ENCODE measurements at places on chromosomes 3 and 15. TPM values are rescaled to one million over a fixed set of nuclear protein-coding genes. Genes with fewer than 3 reads are reported as not detected.

DNA sequence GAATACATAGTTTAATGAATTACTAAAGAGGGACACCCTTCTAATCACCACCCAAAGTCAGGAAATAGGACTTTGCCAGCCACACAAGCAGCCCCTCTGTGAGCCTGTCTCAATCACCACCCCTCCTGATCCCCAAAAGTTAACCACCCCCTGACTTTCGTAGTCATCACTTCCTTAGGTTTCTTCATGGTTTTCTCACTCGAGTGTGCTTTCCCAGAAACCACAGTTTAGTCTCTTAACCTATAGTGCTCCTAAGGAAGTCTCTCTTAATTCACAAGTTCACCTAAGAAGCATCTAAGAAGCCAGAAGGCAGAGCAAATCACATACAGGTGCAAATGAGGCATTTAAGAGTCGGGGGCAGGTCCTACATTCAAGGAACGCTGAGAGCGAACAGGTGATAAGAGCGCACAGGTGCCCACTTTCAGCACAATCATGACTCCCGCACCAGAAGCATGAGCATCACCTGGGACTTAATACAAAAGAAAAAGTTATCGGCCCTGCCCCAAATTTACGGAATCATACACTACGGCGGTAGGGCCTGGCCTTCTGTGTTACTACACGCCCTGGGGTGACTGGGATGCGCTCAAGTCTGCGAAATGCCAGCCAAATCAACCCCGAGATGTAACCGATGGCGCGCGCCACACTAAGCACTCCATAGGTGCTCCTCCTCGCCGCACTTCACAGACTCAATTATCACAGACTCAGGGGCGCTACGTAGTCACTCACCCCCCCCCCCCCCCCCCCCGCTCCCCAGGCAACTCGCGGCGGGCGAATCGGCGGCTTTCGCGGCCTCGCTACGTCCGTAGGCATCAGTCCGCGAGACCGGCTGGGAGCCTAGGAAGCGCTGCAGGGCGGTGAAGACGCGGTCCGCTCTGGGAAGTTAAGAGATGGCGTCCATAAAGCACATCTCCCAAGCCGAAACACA is 815 bp downstream of the ULK4 start:
- DNase-seq: peak; percentile 84

DNA sequence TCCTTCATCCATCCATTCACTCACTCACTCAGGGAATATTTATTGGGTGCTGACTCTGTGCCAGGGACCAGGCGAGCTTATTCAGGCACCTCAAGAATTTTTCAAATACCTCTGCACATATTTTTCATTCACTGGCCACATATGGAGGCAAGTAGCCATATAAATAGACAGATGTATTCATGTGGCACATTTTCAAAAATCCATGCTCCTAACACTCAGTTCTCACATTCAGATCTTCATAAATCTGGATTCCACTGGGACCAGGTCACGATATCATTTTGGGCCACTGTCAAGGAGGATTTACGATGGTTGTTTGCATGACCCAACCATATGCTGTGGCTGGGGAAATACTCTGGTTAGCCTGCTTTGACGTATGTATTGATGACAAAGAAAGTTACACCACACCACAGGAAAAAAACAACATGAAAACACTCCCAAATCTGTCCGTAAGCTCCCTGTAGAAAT is 241.8 kb upstream of the LRTM1 start:
- no peak for DNase-seq

DNA sequence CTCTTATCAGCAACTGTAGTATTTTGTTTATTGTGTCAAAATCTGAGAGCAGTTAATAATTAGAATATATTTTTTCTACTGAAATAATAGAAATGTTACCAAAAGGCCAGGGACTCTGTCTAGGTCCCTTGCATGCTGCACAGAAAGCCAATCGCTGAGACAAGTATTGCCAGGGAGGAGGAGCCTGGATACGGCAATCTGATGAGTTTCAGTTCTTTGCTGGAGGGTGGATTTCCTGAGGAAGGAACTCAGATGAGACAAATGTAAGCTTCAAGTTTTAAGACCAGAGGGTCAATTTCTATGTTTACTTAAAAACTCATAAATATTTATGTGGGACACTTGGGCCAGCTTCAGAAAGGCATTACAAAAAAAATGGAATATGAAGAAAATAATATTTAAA is 252.2 kb downstream of the GABRG3 start:
- no peak for DNase-seq

DNA sequence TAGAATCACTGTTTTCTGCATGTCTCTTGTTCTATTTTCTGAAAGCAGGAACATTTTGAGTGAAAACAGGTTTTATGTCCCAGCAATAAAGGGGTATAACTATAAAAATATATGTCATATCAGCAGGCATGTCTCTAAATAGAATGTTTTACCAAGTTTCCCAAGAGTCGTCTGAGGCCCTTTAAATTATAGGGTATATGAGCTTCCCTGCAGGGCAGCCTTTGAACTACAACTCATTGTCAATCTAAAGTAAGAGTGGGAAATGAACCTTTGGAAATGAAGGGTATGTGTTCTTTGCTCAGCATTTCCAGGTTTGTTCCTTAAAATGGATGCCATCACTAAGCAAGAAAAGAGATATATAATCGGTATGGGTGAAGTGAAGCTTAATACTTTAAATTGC is 138.6 kb downstream of the LSAMP start:
- no peak for DNase-seq

GRCh38 chr3:179852142-179852905 is 184.4 kb downstream of the PEX5L start:
- peak; percentile 16 for DNase-seq

DNA sequence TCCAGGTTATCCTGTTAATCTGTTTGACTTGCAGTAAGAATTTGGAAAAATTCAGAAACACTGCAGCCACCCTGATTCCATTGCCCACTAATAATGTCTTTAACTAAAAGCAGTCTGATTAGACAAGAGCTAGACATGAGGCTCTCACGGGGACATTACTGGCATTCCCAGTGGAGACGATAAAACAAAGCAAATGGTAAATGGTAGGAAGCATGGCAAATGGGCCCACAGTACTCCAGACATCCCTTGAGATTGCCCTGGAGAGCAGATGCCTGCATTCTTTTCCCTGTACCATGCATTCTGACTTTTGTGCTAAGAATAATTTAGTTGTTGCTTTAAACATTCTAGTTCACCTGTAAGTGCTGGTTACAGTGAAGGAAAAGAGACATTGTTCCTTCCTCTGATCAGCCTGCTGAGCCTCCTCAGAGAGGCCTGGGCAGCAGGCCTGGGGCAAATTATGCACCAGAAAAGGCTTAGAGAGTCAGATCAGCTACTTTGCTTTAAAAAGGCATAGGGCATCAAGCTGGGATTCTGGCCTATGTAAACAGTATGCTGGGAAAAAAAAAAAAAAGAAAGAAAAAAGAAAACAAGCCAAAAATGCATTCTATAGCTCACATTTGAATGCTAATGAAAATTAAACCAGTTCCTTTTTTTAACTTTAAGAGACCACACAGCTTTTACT is 204.6 kb downstream of the GABRG3 start:
- no peak for DNase-seq

GABRB3 gene
- 0.28 TPM for total RNA-seq
